Hematopoietic multipotent progenitor cell (in vitro differentiated cells): ENCODE measurements at places on chromosomes 4 and X.

- DNase-seq: peak; percentile 31
Measured at GRCh38 chr4:118865091-118865708, 23.5 kb upstream of the SYNPO2 start.

DNA sequence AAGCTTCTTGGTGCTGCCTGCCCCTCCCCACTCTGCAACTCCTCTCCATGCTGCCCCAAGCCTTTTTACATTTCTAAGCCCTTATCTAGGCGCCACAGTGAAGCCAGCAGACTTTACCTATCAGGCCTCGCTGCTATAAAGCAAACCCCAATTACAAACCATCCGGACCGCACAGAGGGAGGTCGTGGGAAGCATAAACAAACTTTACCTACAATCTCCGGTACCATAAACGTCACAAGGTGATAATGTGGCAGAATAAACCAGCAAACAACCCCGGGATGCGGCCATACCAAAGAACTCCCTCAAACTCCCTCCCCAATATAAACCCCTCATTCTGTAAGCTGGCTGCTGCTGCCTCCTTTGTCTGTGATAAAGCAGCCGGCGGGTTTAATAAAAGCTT lies 54.0 kb upstream of the ZCCHC13 start:
- no peak for DNase-seq

DNA sequence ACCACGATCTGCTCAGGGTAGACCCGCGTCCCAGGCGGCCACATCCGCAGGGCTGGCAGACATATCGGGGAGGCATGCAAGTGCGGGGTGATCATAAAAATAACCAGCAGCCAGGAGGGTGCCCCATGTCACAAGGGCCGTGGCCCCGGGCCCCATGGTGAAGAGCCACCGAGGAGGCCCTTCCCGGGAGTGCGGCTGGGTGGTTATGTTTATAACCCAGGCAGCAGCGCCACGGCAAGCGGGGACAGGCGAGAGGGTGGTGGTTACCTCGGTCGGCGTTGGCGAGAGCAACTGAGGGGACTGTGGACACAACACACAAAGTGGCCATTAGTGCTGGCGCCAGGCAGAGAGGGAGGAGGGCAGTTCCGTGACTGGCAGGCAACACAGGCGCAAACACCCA lies 92.7 kb upstream of the AFAP1 start:
- no peak for DNase-seq

GRCh38 chr4:167715176-167715575 lies 377.2 kb upstream of the ANXA10 start:
- DNase-seq: no peak

DNA sequence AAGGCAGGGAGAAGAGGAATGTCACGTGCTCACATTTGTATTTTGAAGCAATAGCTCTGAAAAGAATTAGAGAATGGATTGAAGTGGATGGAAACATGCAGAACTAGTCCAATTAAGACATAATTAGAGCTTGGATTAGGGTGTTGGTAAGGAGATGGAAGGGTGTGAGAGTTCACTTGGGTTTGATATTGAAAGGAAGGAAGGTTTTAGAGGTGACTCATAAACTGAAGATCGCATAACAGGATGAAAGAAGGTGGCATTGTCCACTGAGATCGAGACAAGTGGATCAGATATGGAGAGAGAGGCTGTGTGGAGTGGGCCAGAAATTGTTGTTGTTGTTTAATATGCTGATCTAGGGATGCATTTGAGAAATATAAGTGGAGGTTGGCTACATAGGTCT lies 244.0 kb upstream of the SMIM31 start:
- DNase-seq: no peak

DNA sequence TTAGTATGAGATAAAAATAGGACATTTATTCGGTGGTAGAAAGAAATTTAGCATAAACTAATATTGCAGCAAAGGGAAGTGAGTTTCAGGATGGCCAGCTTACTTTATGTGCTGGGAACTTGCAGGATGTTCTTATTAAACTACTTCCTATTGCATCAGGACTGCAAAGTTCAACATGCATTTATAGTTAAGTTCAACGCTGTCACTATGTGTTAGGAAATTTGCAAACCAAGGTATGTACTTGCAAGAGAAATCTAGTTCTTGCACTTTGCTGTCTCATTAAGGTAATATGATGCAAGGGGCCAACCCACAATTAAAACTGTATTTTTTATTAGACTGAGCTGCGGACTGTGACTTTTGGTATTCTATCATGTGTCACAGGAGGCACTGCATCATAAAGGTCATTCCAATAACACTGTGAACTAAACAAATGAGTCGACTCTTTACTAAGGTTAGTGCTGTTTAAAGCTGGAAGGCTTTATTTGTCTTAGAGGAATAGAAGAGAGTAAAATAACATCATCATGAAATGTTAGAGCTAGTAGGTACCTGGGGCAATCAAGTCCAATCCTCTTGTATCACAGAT lies 1525.7 kb upstream of the TENM3 start:
- DNase-seq: no peak

DNA sequence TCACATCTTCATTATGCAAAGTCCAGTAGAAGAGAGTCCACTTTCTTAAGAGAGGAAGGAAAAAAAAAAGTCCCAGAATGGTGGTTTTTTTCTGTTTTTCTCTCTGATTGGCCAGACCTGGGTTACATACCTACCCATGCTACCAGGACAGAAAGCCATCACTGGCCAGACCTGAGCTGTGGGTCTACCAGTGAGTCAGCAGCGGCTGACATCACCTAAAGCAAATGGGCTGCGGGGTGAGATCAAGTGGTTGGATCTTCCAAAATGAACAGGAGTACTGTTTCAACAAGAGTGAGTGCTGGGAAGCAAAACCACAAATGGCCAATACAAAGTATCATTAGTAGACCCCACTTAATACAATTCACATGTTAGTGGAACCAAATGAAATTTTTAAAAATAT lies 1.6 kb upstream of the NDST3 start:
- DNase-seq: no peak

DNA sequence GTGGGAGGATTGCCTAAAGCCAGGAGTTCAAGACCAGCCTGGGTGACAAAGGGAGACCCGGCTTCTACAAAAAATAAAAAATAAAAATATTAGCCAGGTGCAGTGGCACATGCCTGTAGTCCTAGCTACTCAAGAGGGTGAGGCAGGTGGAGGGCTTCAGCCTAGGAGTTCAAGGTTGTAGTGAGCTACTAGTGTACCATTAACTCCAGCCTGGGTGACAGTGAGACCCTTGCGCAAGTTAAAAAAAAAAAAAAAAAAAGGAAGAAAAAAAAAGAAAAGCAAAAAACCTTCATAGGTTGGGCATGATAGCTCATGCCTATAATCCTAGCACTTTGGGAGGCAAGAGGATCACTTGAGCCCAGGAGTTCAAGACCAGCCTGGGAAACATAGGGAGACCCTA lies 5.8 kb downstream of the SCLT1 start:
- DNase-seq: no peak

- DNase-seq: no peak
Measured at GRCh38 chr4:53049528-53049927, 187.4 kb downstream of the RASL11B start.

GRCh38 chr4:1075225-1075624 lies 38.1 kb downstream of the RNF212 start:
- no peak for DNase-seq

- DNase-seq: no peak
Measured at GRCh38 chr4:10015140-10015753, 6.0 kb downstream of the SLC2A9 start.

- no peak for DNase-seq
Measured at GRCh38 chrX:25851141-25851540, 287.0 kb upstream of the MAGEB18 start.

- peak; percentile 85 for DNase-seq
Measured at GRCh38 chr4:142846729-142847596, 862 bp upstream of the INPP4B start.

- no peak for DNase-seq
Measured at GRCh38 chr4:43047058-43047457, 154.5 kb downstream of the GRXCR1 start.

GRCh38 chr4:106971636-106972035 lies 64.5 kb downstream of the DKK2 start:
- DNase-seq: no peak

DNA sequence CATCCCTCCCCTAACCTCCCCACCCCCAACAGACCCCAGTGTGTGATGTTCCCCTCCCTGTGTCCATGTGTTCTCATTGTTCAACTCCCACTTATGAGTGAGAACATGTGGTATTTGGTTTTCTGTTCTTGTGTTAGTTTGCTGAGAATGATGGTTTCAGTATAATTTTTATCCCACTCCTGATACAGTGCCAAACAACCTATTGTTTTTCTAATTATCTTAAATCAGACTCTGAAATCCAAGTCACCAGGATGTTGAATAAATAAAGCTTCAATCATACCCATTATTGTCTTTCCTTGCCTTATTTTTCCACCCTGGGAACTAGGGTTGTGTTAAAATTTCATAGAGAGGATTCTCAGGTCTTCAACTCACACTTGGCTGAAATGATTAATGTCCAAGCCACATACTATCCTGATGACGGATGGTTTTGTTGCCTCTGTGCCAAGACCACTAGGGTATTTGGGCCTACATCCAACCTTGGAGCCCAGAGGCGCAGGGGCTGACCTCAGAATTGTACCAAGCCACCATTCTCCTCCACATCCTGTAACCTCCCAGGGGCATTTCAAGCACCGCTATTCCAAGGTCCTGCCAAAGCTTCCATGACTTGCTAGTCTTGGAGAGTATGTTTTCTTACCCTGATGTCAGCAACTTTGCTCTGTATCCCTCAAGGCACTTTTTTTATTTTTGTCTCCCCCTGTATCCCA lies 332.4 kb downstream of the ARHGAP24 start:
- DNase-seq: no peak

- peak; percentile 55 for DNase-seq
Measured at GRCh38 chr4:5998333-5998936, 19.8 kb downstream of the C4orf50 start.

DNA sequence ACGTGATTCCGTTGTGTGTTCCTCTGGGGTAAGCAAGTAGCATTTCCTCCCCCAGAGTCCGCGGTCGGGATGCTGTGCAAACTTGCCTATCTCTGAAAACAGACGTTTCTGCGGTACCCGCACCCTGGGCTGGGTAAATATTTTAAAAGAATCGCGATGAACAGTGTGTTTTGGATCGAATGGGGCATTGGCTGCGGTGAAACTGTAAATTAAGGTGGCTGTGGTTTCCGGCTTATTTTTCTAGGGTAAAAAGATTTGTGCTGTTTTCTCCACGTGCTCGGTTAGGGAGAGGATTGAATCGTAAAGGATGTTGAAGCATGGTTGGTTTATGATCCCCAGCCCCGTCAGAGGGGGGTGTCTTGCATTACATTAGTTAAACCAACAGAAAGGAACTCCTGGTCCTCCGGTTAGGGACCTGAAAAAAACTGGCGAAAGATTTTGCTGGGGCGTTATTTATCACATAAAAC lies 1.2 kb downstream of the HHIP start:
- DNase-seq: peak; percentile 80

- no peak for DNase-seq
Measured at GRCh38 chr4:21139327-21139726, 439.1 kb downstream of the PACRGL start.

GRCh38 chrX:17000751-17001150 lies 54.3 kb downstream of the REPS2 start:
- DNase-seq: no peak
